ENCODE measurements at places on chromosomes 6 and 20. TPM values are rescaled to one million over a fixed set of nuclear protein-coding genes. Genes with fewer than 3 reads are reported as not detected.

GRCh38 chr6:30304002-30304401 is 22.7 kb upstream of the TRIM39 start:
- peaks cover 82% of the 10 kb centered on the region for H3K36me3 ChIP-seq
- no peak for DNase-seq
- H3K27ac ChIP-seq = no peak overlapping the region
- no peak overlapping the region for H3K4me3 ChIP-seq
- H3K27me3 ChIP-seq = no peaks in the 10 kb centered on the region

DNA sequence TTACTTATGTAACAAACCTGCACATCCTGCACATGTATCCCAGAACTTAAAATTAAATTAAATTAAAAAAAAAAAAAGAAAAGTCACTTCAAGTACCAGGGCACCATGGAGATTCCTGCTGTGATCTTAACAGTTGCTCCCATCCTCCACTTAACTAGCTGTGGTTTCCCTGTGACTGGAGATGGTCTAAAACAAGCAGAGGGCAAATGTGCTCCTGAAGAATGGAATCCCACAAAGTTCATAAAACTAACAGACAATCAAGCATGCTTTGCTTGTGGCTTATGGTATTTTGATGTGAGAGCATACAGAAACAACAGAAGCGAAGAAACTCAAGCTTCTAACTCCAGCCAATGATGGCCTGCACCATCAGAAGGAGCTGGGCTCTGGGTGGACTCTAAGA is 153.6 kb upstream of the KCNK16 start:
- H3K4me1 ChIP-seq = no peaks in the 10 kb centered on the region
- H3K27me3 ChIP-seq = no peaks in the 10 kb centered on the region
- DNase-seq = no peak
- no peaks in the 10 kb centered on the region for H3K36me3 ChIP-seq

- no peak overlapping the region for H3K4me3 ChIP-seq
- no peaks in the 10 kb centered on the region for H3K36me3 ChIP-seq
- H3K27ac ChIP-seq = no peak overlapping the region
- H3K4me1 ChIP-seq = no peaks in the 10 kb centered on the region
Observed at GRCh38 chr6:62086047-62086446, 200.0 kb downstream of the KHDRBS2 start.

DNA sequence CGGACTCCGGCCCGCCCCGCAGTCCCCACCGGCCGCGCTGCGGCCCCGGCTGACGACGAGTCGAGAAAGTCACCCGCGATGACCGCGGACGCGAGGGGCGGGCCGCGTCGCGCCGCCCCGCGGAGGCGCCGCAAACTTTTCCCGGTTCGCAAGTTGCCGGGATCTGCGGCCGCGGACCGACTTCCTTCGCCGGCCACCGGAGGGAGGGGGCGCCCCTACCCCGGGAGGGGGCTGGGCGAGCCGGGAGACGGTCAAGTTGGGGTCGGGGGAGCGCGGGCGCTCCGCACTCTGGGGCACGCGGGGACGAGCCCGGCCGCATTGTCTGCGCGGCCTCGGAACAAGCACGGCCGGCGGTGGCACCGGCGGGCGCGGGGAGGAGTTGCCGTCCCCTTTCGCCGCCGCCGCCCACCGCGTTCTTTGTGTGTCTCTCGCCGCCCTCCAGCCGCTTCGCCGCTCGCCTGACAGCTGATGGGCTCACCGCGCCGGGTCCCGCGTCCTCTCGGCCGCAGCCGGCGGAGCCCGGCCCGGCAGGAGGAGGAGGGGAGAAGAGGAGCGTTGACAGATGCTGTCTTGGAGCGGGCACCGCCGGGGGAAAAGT is 131.6 kb downstream of the OGFRL1 start:
- no peaks in the 10 kb centered on the region for H3K27me3 ChIP-seq
- H3K4me1 ChIP-seq = peaks cover 26% of the 10 kb centered on the region
- peaks cover 5% of the 10 kb centered on the region for H3K36me3 ChIP-seq
- peak; percentile 29 for DNase-seq
- H3K27ac ChIP-seq = no peak overlapping the region
- H3K4me3 ChIP-seq = peak overlapping the region; percentile 97

DNA sequence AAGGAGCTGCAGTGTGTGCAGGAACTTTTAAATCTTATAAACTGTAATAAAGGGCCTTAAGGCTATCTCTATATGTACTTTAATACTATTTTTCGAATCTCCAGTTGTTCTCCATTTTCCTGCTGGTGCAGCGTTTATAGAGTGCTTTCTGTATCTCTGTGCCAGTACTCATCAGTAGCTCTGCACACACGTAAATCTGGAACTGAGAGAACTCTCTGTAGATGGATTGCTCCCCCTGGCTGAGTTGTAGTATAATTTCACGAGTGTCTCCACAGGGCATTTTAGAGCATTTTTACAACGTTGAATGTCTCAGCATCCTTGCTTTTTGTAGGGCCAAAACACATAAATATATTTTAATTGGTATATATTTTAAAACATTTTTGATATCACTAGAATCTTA is 256.5 kb downstream of the TRDN start:
- no peaks in the 10 kb centered on the region for H3K36me3 ChIP-seq
- no peak overlapping the region for H3K4me3 ChIP-seq
- peaks cover 7% of the 10 kb centered on the region for H3K4me1 ChIP-seq
- H3K27me3 ChIP-seq = no peaks in the 10 kb centered on the region
- DNase-seq = no peak
- no peak overlapping the region for H3K27ac ChIP-seq

DNA sequence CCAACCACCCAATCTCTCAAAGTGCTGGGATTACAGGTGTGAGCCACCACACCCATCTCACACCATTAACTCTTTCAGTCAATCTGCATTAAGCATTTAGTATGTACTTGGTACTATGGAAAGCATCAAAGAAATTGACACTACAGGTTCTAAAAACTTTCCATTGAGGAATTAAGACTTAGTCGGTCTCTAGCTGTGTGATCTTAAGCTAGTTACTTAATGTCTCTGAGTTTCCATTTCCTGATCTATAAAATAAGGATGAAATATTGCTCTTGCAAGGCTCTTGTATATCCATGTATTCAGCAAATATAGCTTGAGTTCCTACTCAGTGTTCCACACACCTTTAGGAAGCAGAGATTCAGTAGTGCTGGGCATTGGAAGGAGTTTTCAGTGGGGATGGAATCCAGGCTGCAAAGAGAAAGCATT is 48.9 kb upstream of the NCOA3 start:
- DNase-seq = no peak
- H3K4me3 ChIP-seq = no peak overlapping the region
- H3K27ac ChIP-seq = no peak overlapping the region
- H3K36me3 ChIP-seq = no peaks in the 10 kb centered on the region
- no peaks in the 10 kb centered on the region for H3K27me3 ChIP-seq
- peaks cover 14% of the 10 kb centered on the region for H3K4me1 ChIP-seq

- no peaks in the 10 kb centered on the region for H3K27me3 ChIP-seq
- H3K36me3 ChIP-seq = peaks cover 6% of the 10 kb centered on the region
- no peaks in the 10 kb centered on the region for H3K4me1 ChIP-seq
- no peak overlapping the region for H3K4me3 ChIP-seq
- H3K27ac ChIP-seq = no peak overlapping the region
Observed at GRCh38 chr20:47748069-47748468, 37.2 kb downstream of the SULF2 start.

DNA sequence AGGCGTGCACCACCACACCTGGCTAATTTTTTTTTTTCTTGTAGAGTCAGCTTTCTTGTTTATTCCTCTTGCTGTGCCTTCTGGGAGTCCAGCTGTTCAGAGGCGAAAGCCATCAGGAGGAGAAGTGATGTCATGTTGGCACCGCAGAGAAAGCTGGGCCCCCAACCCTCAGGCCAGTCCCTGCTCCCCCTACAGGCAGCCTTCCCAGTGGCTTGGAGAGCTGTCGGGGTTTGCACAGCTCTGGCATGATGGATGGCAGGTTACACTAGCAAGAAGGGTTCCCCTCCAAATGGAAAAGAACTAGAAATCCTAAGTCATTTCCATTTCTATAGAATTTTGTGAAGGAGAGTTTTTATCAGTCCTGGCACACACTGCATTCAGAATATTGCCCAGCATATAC is 72.6 kb downstream of the C6orf52 start:
- DNase-seq = no peak
- no peak overlapping the region for H3K4me3 ChIP-seq
- H3K4me1 ChIP-seq = peaks cover 6% of the 10 kb centered on the region
- H3K27me3 ChIP-seq = no peaks in the 10 kb centered on the region
- H3K36me3 ChIP-seq = peaks cover 35% of the 10 kb centered on the region

GRCh38 chr6:5904532-5904931 is 102.2 kb downstream of the NRN1 start:
- DNase-seq = no peak
- no peaks in the 10 kb centered on the region for H3K4me1 ChIP-seq
- H3K4me3 ChIP-seq = no peak overlapping the region
- H3K27ac ChIP-seq = no peak overlapping the region

- peaks cover 5% of the 10 kb centered on the region for H3K36me3 ChIP-seq
- no peaks in the 10 kb centered on the region for H3K27me3 ChIP-seq
- H3K27ac ChIP-seq = no peak overlapping the region
- H3K4me3 ChIP-seq = no peak overlapping the region
- H3K4me1 ChIP-seq = peaks cover 11% of the 10 kb centered on the region
Observed at GRCh38 chr20:33783818-33784217, 27.3 kb upstream of the CHMP4B start.

DNA sequence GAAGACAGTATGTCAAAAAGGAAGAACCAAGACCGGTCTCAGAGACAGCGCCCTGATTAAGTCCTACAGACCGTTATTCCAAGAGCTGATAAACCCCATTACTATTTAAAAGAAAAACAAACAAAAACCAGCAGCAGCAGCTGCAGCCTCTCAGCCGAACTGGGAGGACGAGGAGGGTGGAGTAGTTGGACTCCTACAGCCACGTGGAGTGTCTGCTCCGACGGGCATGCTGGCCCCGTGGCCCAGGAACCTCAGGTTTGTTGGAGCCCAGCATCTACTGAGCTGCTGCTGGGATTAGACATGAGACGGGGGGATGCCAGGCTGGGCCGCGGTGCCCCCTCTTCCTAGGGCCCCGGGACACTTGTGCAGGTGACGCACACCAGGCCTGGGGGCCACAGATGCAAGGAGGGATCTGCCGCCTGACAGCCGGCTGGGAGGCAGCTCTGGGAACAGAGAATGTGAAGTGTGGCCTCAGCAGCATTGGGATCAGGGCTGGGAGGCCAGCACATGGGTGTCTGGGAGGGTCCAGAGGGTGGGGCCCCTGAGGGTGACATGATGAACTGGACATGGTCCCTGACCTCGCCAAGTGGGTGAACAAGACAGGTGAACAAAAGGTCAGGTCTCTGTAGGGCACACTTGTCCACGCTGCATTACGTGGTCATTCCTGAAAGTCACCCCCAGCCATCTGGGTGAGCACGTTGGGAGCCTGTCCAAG is 2.9 kb upstream of the ZBTB46 start:
- peak overlapping the region; percentile 21 for H3K27ac ChIP-seq
- H3K36me3 ChIP-seq = no peaks in the 10 kb centered on the region
- peaks cover 26% of the 10 kb centered on the region for H3K4me1 ChIP-seq
- peaks cover 12% of the 10 kb centered on the region for H3K27me3 ChIP-seq

DNA sequence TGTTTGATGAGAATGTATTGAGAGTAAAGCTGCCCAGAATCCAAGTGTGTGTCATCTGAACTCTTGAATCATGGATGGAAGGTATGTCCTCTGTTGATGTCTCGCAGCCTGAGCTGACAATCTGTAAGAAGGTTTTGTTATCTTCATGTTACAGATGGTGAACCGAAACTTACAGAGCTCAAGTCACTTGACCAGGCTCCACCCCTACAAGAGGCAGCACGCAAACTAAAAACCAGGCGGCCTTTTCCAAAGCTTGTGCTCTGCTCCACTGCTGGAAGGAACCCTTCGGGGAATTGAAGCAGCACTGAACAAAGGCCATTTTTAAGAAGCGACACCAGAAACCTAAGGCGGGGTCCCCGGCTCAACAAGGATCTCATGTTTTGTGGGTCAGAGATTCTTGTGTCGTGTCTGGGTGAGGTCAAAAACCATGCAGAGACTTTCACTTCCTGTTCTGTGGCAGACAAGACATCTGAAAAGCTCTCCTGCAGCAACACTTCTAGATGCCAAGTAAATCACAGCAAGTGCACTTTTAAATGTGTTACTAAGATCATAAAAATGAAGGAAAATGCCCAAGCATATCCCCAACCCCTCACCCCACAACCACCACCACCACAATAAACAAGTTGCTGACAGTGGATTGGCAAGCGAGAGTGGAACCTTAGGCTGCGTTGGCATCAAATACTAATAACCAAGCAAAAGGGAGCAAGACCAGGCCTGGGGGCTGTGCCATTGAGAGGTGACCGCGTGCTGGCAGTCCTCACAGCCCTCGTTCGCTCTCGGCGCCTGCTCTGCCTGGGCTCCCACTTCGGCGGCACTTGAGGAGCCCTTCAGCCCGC is 27.3 kb downstream of the NQO2 start:
- H3K36me3 ChIP-seq = peaks cover 7% of the 10 kb centered on the region
- no peak for DNase-seq
- H3K4me1 ChIP-seq = peaks cover 6% of the 10 kb centered on the region

DNA sequence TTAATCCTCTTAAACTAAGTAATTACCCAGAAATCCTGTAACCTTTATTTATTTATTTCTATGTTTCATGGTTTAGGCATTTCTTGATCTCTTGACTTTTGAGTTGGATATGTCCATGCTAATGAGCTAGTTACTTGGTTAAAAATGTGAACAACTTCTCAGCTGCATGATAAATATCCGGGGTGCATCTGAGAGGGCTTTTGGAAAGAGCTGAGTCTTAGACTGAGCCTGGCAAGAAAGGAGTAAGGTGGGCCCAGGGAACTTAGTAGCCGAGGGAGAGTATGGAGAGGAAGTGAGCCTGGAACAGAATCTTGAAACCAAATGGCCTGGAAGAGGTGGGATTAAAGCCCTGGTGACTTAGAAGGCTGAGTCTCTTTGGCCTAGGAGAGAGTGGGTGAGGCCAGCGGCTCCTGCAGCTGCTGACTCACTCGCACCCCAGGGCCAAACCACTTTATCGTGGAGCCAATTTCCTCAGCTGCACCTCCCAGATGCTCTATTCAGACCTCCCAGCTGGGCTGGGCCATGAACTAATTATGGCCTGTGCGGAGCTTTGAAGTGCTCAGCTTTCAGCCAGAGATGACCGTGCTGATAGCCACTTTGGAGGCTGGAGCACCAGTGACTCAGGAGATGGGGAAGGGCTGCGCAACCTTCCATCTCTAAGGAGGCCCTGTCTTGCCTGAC is 19.1 kb downstream of the TGM3 start:
- H3K4me1 ChIP-seq = peaks cover 2% of the 10 kb centered on the region
- H3K27ac ChIP-seq = no peak overlapping the region
- peaks cover 3% of the 10 kb centered on the region for H3K27me3 ChIP-seq
- no peaks in the 10 kb centered on the region for H3K36me3 ChIP-seq

- no peak overlapping the region for H3K27ac ChIP-seq
- no peak for DNase-seq
- H3K36me3 ChIP-seq = no peaks in the 10 kb centered on the region
- H3K4me3 ChIP-seq = no peak overlapping the region
- peaks cover 30% of the 10 kb centered on the region for H3K27me3 ChIP-seq
Observed at GRCh38 chr20:38859070-38859690, 53.7 kb downstream of the PPP1R16B start.

- peak overlapping the region; percentile 75 for H3K27ac ChIP-seq
- peaks cover 12% of the 10 kb centered on the region for H3K4me1 ChIP-seq
- no peak overlapping the region for H3K4me3 ChIP-seq
- H3K36me3 ChIP-seq = no peaks in the 10 kb centered on the region
Observed at GRCh38 chr6:159017757-159018559, 18.0 kb upstream of the RSPH3 start.

GRCh38 chr6:21164768-21165326 is 428.7 kb upstream of the SOX4 start:
- H3K27me3 ChIP-seq = no peaks in the 10 kb centered on the region
- H3K4me3 ChIP-seq = no peak overlapping the region
- DNase-seq = no peak
- no peak overlapping the region for H3K27ac ChIP-seq
- no peaks in the 10 kb centered on the region for H3K36me3 ChIP-seq

The PROKR2 gene
- total RNA-seq = 2.3 TPM

The OR2J2 gene
- total RNA-seq = not detected

The PDE7B gene
- total RNA-seq = 16.5 TPM

The SLC22A2 gene
- total RNA-seq = not detected

The SPEF1 gene
- total RNA-seq = 0.27 TPM

The UBD gene
- 0.50 TPM for total RNA-seq

The KHDRBS2 gene
- 1.6 TPM for total RNA-seq

The OR12D3 gene
- total RNA-seq = not detected

The TCF15 gene
- 0.90 TPM for total RNA-seq

The CALHM6 gene
- 2.4 TPM for total RNA-seq
